ENCODE measurements at places on chromosomes 3 and 15. TPM values are rescaled to one million over a fixed set of nuclear protein-coding genes. Genes with fewer than 3 reads are reported as not detected.

CD276 gene
- total RNA-seq: 39.8 TPM

CCRL2 gene
- 6.4 TPM for total RNA-seq

GRCh38 chr3:50616003-50616769 is 765 bp upstream of the MAPKAPK3 start:
- DNase-seq: peak; percentile 24

DNA sequence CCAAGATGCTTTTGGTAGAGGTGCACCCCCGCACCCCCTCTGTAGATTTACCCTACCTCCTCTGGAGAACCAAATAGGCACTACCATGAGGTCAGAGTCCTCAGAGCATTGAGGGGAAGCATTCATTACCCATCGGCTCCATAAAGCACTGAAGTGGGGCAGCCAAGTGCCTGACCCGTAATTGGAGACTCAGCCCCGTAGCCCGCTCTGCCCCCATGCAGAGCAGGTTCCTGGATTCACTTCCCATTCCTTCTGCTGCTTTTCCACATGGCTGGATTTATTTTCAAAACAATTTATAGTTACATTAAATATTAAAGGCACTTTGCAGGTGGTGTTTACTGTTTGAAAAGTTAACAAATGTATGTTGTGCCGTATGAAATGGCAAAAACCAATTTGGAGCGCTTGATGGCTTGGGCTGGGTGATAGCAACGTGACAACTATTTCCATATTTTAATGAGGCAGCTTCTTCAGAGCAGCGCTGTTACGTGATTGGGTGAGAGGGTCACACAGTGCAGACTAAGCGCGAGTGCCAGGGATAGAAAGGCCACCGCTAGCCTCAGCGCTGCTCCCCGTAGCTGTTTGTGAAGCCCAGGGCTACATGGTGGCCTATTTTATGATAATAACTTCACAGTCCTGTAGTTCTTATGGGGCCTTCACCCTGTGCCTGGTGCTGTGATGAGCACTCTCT is 373.8 kb upstream of the PROK2 start:
- no peak for DNase-seq

GRCh38 chr3:36904641-36905040 is 40.2 kb downstream of the TRANK1 start:
- no peak for DNase-seq
